ENCODE measurements at places on chromosomes 7 and 10. TPM values are rescaled to one million over a fixed set of nuclear protein-coding genes. Genes with fewer than 3 reads are reported as not detected.

- H3K36me3 ChIP-seq = no peaks in the 10 kb centered on the region
These were observed 244.4 kb downstream of the RPS24 start for GRCh38 chr10:78278058-78278404.

- no peaks in the 10 kb centered on the region for H3K36me3 ChIP-seq
- no peaks in the 10 kb centered on the region for H3K4me1 ChIP-seq
These were observed 188.7 kb downstream of the ZNF716 start for GRCh38 chr7:57638666-57639065.

GRCh38 chr10:62543571-62544355 is 169.6 kb downstream of the ZNF365 start:
- no peak for DNase-seq
- H3K4me1 ChIP-seq = no peaks in the 10 kb centered on the region
- H3K27me3 ChIP-seq = peaks cover 2% of the 10 kb centered on the region

GRCh38 chr10:71333129-71333887 is 14.2 kb downstream of the SLC29A3 start:
- H3K27me3 ChIP-seq = no peaks in the 10 kb centered on the region
- H3K4me1 ChIP-seq = peaks cover 4% of the 10 kb centered on the region
- no peak overlapping the region for H3K4me3 ChIP-seq
- H3K27ac ChIP-seq = no peak overlapping the region
- H3K36me3 ChIP-seq = no peaks in the 10 kb centered on the region
- no peak for DNase-seq

DNA sequence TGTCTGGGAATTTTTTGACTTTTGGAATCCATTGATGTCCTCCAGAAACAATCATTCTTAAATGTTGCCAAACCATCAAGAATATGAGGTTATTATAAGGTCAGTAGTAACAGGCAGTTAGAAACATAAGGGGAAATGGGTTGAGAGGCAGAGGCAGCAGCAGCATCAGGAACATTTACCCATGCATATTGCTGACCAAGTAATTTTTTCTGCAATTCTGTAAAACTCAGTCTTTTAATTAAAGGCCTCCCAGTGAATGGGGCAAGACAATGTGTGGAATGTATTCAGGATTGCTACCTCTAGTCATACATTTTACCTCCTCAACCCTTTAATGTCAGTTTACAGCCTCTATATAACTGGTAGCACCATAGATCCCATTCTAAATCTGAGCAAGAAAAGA is 66.5 kb upstream of the SKAP2 start:
- no peak for DNase-seq
- no peak overlapping the region for H3K4me3 ChIP-seq
- H3K27me3 ChIP-seq = peaks cover 8% of the 10 kb centered on the region
- no peaks in the 10 kb centered on the region for H3K4me1 ChIP-seq

DNA sequence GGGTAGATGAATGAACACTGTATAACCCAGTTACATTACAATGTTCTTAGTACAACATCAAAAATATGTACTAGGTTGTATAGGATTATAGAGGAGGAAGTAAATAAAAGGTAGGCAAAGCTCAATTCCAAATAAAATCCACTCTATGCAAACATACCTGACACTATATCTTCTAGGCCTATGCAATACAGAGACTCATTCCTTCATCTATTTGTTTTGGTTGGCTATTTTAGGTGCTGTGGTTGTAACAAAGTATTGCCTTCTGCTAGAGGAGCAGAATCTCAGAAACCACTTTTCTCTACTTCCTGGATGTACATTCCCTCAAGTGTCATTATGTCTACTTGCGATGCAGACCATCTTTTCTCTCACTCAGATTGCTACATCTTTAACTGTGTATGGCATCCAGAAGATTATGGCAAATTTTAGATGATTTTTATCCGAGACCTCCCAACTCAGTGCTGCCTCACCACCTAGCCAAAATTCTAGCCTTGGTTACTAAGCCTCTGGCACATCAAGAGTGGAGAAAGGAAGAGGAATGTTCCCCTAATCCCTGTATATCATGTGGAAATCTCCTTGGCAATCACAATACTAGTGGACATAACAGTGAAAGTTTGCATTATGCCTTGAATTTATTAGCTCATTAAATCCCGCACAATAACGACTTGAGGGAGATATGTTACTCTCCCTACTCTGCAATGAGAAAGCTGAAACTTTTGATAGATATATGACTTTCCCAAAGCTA is 5.5 kb upstream of the TFPI2 start:
- peaks cover 27% of the 10 kb centered on the region for H3K27me3 ChIP-seq
- H3K27ac ChIP-seq = no peak overlapping the region
- no peaks in the 10 kb centered on the region for H3K36me3 ChIP-seq
- no peaks in the 10 kb centered on the region for H3K4me1 ChIP-seq
- no peak overlapping the region for H3K4me3 ChIP-seq
- DNase-seq = no peak

DNA sequence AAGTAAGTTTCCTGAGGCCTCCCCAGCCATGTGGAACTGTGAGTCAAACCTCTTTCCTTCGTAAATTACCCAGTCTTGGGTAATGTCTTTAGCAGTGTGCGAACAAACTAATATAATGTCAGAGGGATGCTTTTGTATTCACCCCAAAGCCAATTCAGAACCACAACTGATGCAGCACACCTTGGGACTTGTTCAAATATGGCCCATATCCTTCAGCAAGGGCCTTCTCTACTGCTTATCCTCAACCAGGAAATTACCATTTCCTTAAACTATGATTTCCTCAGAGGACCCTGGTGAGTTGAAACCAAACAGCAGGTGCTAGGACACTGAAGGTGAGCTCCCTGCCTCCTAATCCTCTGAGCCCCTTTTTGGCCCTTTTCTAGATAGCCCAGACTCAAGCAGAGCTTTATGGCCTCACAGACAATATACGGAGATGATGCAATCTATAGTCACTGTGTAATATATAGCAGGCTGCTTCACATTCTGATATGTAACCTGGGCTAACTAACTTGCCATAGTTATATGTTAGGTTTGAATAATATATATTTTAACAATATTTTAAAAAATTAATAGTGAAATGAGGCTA is 15.2 kb downstream of the SRI start:
- peaks cover 6% of the 10 kb centered on the region for H3K4me1 ChIP-seq
- H3K27ac ChIP-seq = no peak overlapping the region
- DNase-seq = no peak
- no peak overlapping the region for H3K4me3 ChIP-seq
- H3K36me3 ChIP-seq = peaks cover 49% of the 10 kb centered on the region

The TRIM74 gene
- total RNA-seq = 1.4 TPM

The HSPA12A gene
- not detected for total RNA-seq

The PHKG1 gene
- 2.0 TPM for total RNA-seq

Data from activated CD8-positive, alpha-beta T cell treated with anti-CD3 and anti-CD28 coated beads, Interleukin-2, amount 10 ng/mL, durations not matched to agents 7 days and 5 days (primary cell).